Activated CD4-positive, alpha-beta T cell treated with anti-CD3 and anti-CD28 coated beads, Interleukin-2, amount 10 ng/mL, durations not matched to agents 24 days and 14 days (primary cell): ENCODE measurements at places on chromosomes 7 and 10. TPM values are rescaled to one million over a fixed set of nuclear protein-coding genes. Genes with fewer than 3 reads are reported as not detected.
A peak's percentile ranks its signal among the peaks of the same experiment; 100 is the strongest.

Gene CALHM1
- not detected in 2 replicates for total RNA-seq

Gene FBXL13
- 0.09 and 0.99 TPM in 2 replicates for total RNA-seq

Gene ZNF117
- 2.4 and 3.6 TPM in 2 replicates for total RNA-seq

Gene PNLIPRP1
- not detected in 2 replicates for total RNA-seq

Gene ADRB1
- total RNA-seq: not detected in 2 replicates

Gene LRMDA
- total RNA-seq: not detected in 2 replicates

Gene PTEN
- total RNA-seq: 48.6 and 51.3 TPM in 2 replicates

Gene TCF7L2
- 0.21 and 0.43 TPM in 2 replicates for total RNA-seq

DNA sequence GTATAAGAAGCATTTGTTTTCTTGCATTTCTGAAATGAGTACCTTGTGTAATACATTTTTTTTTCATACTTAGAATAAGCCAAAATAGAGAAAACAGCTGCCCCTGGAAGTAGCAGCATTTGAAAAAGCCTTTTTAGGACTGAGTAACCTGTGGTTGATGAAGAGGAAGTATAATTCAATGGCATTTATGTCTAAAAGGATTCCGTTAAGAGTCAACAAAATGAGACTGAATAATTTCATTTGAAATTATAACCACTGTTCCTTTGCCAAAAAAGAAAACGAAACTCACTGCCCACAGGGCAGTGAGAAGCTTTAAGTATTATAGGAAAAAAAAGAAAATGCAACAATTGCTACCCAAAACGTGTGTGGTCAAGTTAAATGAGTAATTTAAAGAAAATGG lies 705.6 kb upstream of the PHF14 start:
- no peaks in the 10 kb centered on the region for H3K36me3 ChIP-seq
- DNase-seq: no peak
- no peaks in the 10 kb centered on the region for H3K4me1 ChIP-seq
- H3K27ac ChIP-seq: no peak overlapping the region
- H3K4me3 ChIP-seq: no peak overlapping the region
- H3K27me3 ChIP-seq: no peaks in the 10 kb centered on the region

- H3K4me1 ChIP-seq: peaks cover 24% of the 10 kb centered on the region
- DNase-seq: no peak
- H3K4me3 ChIP-seq: no peak overlapping the region
- no peak overlapping the region for H3K27ac ChIP-seq
- H3K36me3 ChIP-seq: peaks cover 12% of the 10 kb centered on the region
Measured at GRCh38 chr10:74151879-74152722, 1.1 kb downstream of the ADK start.

- H3K27ac ChIP-seq: peak overlapping the region; percentile 98
- peaks cover 51% of the 10 kb centered on the region for H3K4me1 ChIP-seq
- H3K27me3 ChIP-seq: no peaks in the 10 kb centered on the region
- peaks cover 40% of the 10 kb centered on the region for H3K36me3 ChIP-seq
Measured at GRCh38 chr7:87876869-87877234, 559 bp downstream of the DBF4 start.

GRCh38 chr7:69653806-69654205 lies 55.5 kb downstream of the AUTS2 start:
- H3K4me3 ChIP-seq: no peak overlapping the region
- DNase-seq: no peak
- H3K36me3 ChIP-seq: no peaks in the 10 kb centered on the region
- H3K27me3 ChIP-seq: no peaks in the 10 kb centered on the region
- H3K27ac ChIP-seq: no peak overlapping the region

GRCh38 chr10:114908896-114909295 lies 29.1 kb upstream of the TRUB1 start:
- DNase-seq: no peak
- peaks cover 22% of the 10 kb centered on the region for H3K27me3 ChIP-seq
- H3K27ac ChIP-seq: no peak overlapping the region
- H3K4me1 ChIP-seq: peaks cover 12% of the 10 kb centered on the region
- H3K36me3 ChIP-seq: no peaks in the 10 kb centered on the region

- H3K27me3 ChIP-seq: no peaks in the 10 kb centered on the region
- H3K36me3 ChIP-seq: no peaks in the 10 kb centered on the region
- H3K4me3 ChIP-seq: no peak overlapping the region
- H3K27ac ChIP-seq: no peak overlapping the region
- DNase-seq: no peak
Measured at GRCh38 chr7:52749880-52750279, 285.6 kb upstream of the POM121L12 start.

GRCh38 chr7:139026551-139026950 lies 9.3 kb downstream of the ZC3HAV1L start:
- H3K4me3 ChIP-seq: no peak overlapping the region
- no peak for DNase-seq
- H3K27me3 ChIP-seq: no peaks in the 10 kb centered on the region
- H3K4me1 ChIP-seq: peaks cover 7% of the 10 kb centered on the region
- H3K36me3 ChIP-seq: peaks cover 66% of the 10 kb centered on the region

- H3K36me3 ChIP-seq: no peaks in the 10 kb centered on the region
- no peak overlapping the region for H3K4me3 ChIP-seq
- no peak overlapping the region for H3K27ac ChIP-seq
- H3K27me3 ChIP-seq: peaks cover 3% of the 10 kb centered on the region
- DNase-seq: no peak
- H3K4me1 ChIP-seq: peaks cover 7% of the 10 kb centered on the region
Measured at GRCh38 chr10:89792187-89792586, 90.8 kb downstream of the KIF20B start.

DNA sequence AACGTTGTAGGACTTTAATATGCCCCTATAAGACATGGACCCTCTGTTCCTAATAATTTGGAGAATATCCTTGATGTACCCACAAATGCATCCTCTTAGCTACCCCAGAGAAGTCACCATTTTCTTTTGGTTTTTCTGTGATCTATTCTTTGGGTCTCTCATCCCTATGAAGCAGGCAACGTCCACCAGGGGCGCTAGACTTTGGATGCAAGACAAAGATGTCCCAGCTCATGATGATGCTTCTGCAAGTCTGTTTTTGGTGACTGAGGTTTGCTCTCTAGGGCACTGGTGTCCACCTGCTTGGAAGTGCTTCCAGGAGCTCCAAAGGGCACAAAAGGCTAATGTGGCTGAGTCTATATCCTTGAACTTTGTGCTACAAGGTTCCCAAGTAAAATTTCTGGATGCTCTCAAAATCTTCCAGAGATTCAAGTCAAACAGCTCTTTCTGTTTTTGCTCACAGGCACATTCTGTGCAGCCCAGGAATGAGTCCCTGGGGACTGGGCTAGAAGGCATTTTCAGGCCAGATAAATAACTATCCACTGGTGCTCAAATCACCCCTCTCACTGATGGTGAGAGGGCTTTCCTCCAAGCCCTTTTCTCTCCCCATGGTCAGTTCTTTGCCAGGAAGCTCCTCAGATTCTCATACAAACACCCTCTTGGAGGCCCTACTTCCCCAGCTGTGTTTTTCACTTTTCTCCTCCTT lies 166.4 kb downstream of the C7orf25 start:
- H3K27me3 ChIP-seq: no peaks in the 10 kb centered on the region
- H3K36me3 ChIP-seq: no peaks in the 10 kb centered on the region
- no peak overlapping the region for H3K27ac ChIP-seq
- no peaks in the 10 kb centered on the region for H3K4me1 ChIP-seq

GRCh38 chr10:69730251-69731156 lies 71.2 kb upstream of the COL13A1 start:
- H3K27me3 ChIP-seq: peaks cover 8% of the 10 kb centered on the region
- peaks cover 23% of the 10 kb centered on the region for H3K4me1 ChIP-seq
- DNase-seq: no peak
- no peak overlapping the region for H3K4me3 ChIP-seq
- H3K27ac ChIP-seq: no peak overlapping the region
- H3K36me3 ChIP-seq: no peaks in the 10 kb centered on the region

GRCh38 chr10:36313142-36313541 lies 671.0 kb upstream of the FZD8 start:
- no peaks in the 10 kb centered on the region for H3K4me1 ChIP-seq
- H3K4me3 ChIP-seq: no peak overlapping the region
- no peak for DNase-seq
- H3K36me3 ChIP-seq: no peaks in the 10 kb centered on the region
- no peak overlapping the region for H3K27ac ChIP-seq

GRCh38 chr10:123633636-123634035 lies 32.5 kb upstream of the GPR26 start:
- no peaks in the 10 kb centered on the region for H3K36me3 ChIP-seq
- no peaks in the 10 kb centered on the region for H3K27me3 ChIP-seq
- no peaks in the 10 kb centered on the region for H3K4me1 ChIP-seq
- no peak overlapping the region for H3K27ac ChIP-seq
- no peak for DNase-seq
- H3K4me3 ChIP-seq: no peak overlapping the region

DNA sequence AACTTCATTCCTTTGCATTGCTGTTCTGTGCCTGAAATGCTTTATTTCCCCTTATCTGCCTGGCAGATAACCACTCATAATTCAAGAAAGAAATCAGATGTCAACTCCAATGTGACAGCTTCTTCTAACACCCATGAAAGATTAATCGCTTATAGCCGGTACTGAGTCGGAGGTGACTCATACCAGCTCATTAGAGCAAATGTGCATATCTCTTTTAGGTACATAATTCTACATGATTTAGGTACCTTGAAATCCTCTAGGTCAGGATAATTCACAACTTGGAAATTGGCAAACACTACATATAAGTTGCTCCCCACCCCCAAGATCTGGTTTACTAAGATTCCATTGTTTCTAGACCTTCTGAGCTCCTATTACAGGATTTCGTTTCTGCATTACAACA lies 554.4 kb upstream of the SORCS1 start:
- no peaks in the 10 kb centered on the region for H3K36me3 ChIP-seq
- H3K27ac ChIP-seq: no peak overlapping the region
- no peak overlapping the region for H3K4me3 ChIP-seq
- no peaks in the 10 kb centered on the region for H3K4me1 ChIP-seq
- H3K27me3 ChIP-seq: no peaks in the 10 kb centered on the region

DNA sequence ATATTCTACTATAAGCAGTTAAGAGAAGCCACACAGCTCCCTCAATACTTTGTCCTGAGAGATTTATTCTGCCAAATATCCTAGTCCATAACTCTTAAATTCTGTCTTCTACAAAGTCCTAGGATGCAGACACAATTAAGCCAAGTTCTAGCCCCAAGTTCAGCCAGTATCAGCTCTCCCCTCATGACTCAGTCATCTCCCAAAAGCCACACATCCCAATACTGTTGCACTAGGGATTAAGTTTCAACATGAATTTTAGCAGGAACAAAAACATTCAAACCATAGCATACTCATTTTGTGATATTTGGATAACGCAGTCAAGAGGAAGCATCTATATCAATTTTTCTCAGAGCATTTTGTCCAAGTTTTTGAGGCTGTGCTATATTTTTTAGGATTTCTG lies 277.4 kb downstream of the FZD1 start:
- no peaks in the 10 kb centered on the region for H3K4me1 ChIP-seq
- no peak overlapping the region for H3K4me3 ChIP-seq
- H3K36me3 ChIP-seq: no peaks in the 10 kb centered on the region
